Thymus (tissue), 14 donors: ENCODE measurements at places on chromosomes 4 and X. TPM values are rescaled to one million over a fixed set of nuclear protein-coding genes. Genes with fewer than 3 reads are reported as not detected.

C4orf46 gene
- polyA plus RNA-seq = 6.4 TPM

SMR3B gene
- 1.1 TPM for polyA plus RNA-seq

LUZP4 gene
- polyA plus RNA-seq = not detected

C4orf51 gene
- polyA plus RNA-seq = not detected

PAK3 gene
- polyA plus RNA-seq = 1.0 TPM

NPY1R gene
- polyA plus RNA-seq = 2.2 TPM

MAGEB1 gene
- not detected for polyA plus RNA-seq

WFS1 gene
- 5.1 TPM for polyA plus RNA-seq

AMTN gene
- 1.4 TPM for polyA plus RNA-seq

SHROOM4 gene
- 0.59 TPM for polyA plus RNA-seq

JADE3 gene
- 3.8 TPM for polyA plus RNA-seq

SPANXA2 gene
- polyA plus RNA-seq = not detected

UGT8 gene
- 0.30 TPM for polyA plus RNA-seq

FDCSP gene
- 61.2 TPM for polyA plus RNA-seq

CHIC2 gene
- 25.9 TPM for polyA plus RNA-seq

ENPP6 gene
- 1.1 TPM for polyA plus RNA-seq

PSMD10 gene
- polyA plus RNA-seq = 55.1 TPM

EDA2R gene
- 2.6 TPM for polyA plus RNA-seq
